ENCODE measurements at places on chromosomes 5 and 9.

GRCh38 chr5:165477546-165477945 is 1972.1 kb downstream of the MAT2B start:
- DNase-seq, result no peak

GRCh38 chr5:157335534-157336422 is 69.9 kb downstream of the CYFIP2 start:
- no peak for DNase-seq

GRCh38 chr9:112795921-112796320 is 45.4 kb downstream of the SNX30 start:
- no peak for DNase-seq

- DNase-seq, result no peak
Measured at GRCh38 chr5:116569999-116570398, 4.6 kb downstream of the SEMA6A start.

DNA sequence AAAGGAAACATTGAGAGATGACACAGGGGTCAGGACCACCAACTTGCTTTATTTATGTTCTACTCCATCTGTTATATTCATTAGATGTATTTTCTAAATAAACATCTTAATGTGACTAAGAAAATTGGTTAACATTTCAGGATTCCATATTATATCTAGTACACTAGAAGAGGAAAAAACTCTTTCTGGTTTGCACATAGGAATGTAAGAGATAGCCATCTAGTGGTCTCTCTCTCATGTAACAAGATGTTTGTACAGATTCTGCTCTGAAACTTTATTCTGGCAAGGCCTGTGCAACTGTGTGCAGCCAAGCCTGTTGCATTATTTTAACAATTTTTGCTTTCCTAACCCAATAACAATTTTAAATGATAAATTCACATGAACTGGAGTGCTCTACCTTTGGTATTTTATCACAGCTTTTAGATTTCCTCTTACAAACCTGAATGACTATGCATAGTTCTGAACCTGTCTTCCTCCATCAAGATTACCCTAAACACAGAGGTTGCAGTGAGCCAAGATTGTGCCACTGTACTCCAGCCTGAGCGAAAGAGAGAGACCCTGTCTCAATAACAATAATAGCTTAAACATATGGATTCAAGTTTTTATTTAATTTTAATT is 148.2 kb downstream of the GIN1 start:
- no peak for DNase-seq

Data from breast epithelium (tissue), 4 donors.